ENCODE measurements at places on chromosomes 16 and 17.
A peak's percentile ranks its signal among the peaks of the same experiment; 100 is the strongest.

- no peak for DNase-seq
Measured at GRCh38 chr17:34484193-34484733, 95.1 kb upstream of the TMEM132E start.

GRCh38 chr17:4560837-4561256 lies 470 bp upstream of the GGT6 start:
- DNase-seq = no peak

DNA sequence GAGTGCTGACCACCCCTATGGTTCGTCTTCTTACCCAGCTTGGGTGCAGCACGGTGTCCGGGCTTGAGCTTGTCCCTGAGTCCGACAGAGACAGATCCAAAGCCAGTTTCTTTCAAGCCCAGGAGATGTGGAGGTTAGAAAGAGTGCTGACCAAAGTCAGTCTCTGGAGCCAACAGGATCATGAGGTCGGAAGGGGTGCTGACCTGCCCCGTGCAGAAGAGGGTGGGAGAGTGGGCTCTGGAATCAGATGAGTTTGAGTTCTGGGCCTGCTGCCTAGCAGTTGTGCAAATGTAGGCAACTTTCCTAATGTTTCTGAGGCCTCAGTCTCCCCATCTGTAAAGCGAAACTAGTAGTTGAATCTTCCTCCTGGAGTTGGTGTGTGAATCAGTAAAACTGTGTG lies 24.5 kb downstream of the NKD1 start:
- no peak for DNase-seq

- no peak for DNase-seq
Measured at GRCh38 chr16:55426865-55427484, 52.0 kb upstream of the MMP2 start.

- DNase-seq = no peak
Measured at GRCh38 chr16:84879569-84880487, 60.0 kb downstream of the CRISPLD2 start.

DNA sequence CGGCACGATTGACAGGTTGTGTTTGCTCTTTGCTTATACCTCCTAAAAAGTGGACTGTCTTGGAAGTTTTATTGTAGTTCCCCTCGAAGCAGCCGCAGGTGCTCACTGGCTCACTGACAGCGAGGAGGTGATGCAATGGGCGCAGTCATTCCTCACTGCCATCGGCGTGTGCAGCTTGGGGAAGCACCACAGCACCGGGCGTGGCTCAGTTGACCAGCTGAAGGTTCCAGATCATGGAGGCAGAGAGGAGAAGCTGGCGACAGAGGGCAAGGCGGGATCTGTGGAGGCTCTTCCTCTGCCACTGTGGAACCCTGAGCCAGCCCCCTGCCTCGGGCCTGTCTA lies 72.1 kb upstream of the TNRC6C start:
- DNase-seq = no peak

GRCh38 chr17:40097931-40098845 lies 2.2 kb downstream of the NR1D1 start:
- DNase-seq = peak; percentile 66

DNA sequence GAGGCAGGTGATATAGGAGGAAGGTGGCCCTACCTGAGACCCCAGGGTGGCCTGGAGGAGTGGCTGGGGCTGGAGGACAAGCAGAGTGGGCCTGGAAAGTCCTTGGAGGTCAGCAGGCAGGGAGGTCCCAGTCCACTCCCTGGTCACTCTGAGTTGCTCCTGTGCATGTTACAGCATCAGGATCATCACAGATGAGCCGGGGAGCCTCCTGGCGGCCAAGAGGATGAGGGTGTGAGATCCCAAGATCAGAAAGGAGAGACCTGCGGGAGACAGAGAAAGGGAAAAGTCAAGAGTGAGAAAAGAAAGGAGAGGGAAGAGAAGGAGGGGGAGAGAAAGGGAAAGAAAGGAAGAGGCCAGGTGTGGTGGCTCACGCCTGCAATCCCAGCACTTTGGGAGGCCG lies 71.7 kb downstream of the MRM1 start:
- DNase-seq = no peak

- no peak for DNase-seq
Measured at GRCh38 chr16:50469121-50469743, 79.0 kb upstream of the NKD1 start.

All from thoracic aorta (tissue), 2 donors.